ENCODE measurements at places on chromosomes 12 and 14.

DNA sequence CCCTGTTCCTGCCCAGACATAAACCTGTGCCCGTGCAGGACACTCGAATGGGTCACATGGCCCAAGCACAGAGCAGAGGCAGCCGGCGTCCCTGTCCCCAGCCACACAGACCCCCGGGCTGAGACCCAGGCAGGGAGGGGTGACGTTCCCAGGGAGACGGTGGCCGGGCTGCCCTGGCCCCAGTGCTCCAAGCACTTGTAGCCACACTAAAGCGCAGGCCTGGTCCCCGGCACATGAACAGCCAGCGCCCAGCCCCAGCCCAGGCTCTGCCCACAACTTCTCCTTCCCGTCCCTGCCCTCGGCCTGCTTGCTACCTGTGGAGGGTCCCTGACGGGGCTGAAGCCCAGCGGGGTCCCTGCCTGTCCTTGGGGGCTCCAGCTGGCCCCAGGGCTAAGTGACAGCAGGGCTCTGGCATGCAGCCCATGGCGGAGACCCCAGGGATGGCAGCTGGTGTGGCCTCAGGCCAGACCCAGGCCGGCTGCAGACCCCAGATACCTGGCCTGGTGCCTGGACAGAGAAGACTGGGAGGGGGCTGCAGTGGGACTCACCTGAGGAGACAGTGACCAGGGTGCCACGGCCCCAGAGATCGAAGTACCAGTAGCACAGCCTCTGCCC is 338.4 kb downstream of the TMEM121 start:
- no peak for DNase-seq

GRCh38 chr12:15863372-15863771 is 18.8 kb upstream of the STRAP start:
- DNase-seq, result no peak

DNA sequence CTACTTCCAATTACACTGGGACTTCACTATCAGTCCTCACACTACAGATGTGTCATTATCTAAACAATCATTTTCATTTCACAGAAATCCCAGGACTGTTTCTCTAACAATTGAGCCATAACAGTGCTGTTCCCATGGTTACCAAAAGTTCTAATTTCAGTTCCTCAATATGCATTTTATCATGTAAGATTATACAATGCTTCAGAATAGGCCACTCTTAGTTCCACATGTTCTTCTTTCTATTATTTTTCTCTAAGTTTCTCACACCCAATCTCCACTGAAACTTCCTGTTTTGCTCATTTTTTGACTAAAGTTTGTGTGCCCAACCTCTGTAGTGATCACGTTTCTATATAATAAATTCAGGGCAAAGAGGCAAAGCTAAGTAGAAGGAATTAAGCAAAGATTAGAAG is 185.8 kb downstream of the DUSP6 start:
- DNase-seq, result no peak

DNA sequence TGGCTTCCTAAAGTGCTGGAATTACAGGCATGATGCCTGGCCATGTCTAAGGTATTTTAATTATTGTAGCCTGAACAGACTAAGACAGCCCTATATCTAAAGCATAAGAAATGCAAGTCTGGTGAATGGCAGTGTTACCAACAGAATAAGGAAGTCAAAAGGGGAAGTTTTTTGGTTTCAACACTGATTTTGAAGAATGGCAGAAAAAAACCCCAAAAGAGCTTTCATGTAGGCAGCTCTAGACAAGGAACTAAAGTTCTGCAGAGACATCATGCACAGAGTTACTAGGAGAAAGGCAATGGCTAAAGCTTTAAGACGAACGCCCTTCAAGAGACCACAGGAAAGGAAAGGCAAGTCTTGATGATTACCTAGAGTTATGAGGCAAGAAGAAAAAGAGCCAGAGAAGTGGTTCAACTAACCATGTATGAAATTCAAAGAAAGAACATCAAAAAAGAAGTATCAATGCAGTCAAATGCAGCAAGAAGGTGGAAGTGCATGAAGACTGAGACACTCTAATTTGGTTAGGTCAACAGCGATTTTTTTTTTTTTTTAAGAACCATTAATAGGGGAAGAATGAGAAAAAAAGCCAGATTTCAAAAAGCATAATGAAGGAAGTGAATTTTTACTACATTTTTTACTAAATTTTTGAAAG is 50.8 kb downstream of the RPS6KA5 start:
- DNase-seq, result no peak

GRCh38 chr12:988646-989045 is 2.4 kb upstream of the ERC1 start:
- no peak for DNase-seq

GRCh38 chr14:24789378-24789884 is 155.4 kb upstream of the GZMB start:
- DNase-seq, result no peak

GRCh38 chr12:62301799-62302133 is 41.6 kb downstream of the USP15 start:
- no peak for DNase-seq

DNA sequence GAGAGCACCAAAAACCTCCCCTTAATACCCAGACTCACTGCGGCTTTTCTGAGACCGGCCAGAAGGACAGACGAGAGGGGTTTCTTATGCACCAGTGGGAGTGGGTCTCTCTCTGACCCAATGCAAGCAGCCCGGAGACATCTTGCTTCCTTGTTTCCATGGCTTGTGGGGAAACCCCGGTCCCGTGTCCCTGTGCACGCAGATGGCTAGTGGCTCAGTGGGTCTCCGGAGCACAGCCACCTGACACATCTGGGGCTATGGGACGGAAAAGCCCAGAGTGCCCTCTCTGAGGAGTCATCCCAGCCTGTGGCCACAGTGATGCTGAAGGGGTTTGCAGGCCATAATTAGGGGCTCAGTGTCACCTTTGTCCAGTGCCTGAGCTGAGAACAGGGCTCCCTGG is 197.6 kb downstream of the PHETA1 start:
- DNase-seq, result no peak
